AG10803 (cell line): ENCODE measurements at places on chromosomes 12 and 14.

GRCh38 chr12:64737539-64737938, 21.7 kb downstream of the GNS start:
- no peak for DNase-seq

DNA sequence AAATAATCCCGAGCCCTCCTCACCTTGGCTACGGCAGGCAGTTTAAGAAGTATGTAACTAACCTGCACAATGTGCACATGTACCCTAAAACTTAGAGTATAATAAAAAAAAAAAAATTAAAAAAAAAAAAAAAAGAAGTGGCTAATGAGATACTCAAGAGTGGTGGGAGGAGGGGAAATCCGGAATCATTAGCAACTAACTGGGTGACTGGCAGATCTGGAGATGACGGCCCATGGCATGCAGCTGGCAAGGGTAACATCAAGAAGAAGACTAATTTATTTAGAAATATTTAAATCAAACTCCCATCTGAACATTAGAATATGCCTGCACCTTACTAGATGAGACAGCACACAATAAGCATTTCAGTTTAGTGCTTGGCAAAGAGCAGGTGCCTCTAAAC, 52.3 kb upstream of the TMCC3 start:
- DNase-seq = no peak

DNA sequence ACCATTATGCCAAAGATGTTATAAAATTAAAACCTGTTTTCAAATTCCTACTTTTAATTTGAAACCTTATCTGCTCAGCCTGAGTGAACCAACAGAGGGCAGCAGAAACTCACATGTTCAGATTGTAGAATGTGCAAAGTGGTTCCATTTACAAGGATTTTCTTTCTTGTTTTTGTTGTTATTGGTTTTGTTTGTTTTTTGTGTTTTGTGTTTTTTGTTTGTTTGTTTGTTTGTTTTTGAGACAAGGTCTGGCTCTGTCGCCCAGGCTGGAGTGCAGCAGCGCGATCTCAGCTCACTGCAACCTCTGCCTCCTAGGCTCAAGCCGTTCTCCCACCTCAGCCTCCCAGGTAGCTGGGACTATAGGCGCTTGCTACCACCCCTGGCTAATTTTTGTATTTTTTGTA, 22.8 kb upstream of the GARIN2 start:
- DNase-seq = peak; percentile 55

DNA sequence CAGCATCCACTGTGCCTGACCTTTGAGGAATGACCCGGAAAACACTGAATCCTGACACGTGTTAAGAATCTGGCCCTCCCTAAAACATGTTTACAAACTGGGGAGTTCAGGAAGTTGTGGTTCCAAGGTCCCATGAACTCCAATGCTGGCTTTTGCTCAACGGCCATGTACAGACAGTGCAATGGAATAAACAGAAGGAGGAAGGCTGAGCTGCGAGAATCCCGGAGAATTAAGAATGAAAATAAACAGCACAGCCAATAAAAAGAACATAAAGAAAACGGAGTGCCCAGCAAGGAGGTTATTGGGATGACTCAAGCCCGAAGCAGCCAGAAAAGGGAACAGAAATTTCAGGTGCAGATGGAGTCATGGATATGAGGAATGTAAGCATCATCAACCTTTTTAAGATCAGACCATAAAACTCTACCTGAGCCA, 32.3 kb downstream of the BCL11B start:
- DNase-seq = no peak

DNA sequence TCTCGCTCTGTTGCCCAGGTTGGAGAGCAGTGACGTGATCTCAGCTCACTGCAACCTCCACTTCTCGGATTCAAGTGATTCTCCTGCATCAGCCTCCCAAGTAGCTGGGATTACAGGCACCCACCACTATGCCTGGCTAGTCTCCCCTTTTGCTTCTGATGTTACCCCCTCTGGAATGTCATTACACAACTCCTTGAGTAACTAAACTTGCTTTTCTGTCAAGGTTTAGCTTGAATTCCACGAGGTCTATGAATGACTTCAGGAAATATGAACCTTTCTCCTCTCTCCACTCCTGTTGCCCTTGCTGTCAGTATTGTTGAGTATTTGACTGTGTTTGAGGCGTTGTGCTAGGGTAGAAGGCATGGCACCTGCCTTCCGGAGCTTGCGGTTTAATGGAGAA, 16.8 kb upstream of the RTRAF start:
- DNase-seq = peak; percentile 20

DNA sequence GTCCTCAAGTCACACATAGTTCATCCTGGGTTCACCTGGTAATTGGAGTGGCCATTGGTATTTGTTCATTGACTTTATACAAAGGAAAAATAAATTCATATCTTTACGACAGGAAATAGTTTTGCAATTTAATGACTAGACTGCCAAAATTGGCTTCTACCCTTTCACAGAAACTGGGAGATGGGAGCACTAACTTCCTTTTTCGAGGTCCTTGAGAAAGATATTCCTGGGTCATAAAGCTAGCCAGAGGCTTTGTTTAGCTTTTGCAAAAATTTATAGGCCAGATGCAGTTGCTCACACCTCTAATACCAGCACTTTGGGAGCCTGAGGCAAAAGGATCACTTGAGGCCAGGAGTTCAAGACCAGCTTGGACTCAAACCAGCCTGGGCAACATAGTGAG, 10.2 kb upstream of the OR11G2 start:
- DNase-seq = no peak

DNA sequence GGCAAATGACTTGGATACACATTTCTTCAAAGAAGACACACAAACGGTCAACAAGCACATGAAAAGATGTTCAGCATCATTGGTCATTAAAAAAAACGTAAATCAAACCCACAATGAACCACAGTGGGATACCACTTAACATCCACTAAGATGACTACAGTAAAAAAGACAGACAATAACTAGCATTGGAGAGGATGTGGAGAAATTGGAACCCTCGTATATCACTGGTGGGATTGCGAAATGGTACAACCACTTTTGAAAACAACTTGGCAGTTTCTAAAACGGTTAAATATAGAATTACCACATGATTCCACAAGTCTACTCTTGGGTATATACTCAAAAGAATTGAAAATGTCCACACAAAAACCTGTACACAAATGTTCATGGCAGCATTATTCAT, 25.2 kb upstream of the PPFIBP1 start:
- peak; percentile 56 for DNase-seq

- no peak for DNase-seq
These were observed 30.3 kb upstream of the STRAP start for GRCh38 chr12:15851919-15852318.

DNA sequence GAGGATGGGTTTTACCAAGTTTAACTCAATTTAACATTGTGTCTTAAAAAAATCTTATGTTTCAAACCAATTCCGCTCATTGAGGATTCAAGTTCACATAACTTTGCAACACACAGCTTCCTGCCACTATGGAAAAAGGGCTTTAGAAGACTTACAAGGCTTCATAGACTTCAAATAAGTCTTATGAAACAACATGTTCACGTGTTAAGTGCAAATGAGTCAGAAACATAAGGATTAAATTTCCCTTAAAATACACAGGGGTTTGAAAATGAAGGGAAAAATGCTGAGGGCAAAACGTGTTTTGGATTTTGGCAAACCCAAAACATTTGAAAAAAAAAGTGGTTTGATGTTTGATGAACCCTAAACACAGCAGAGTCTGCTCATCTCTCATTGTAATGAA, 364.8 kb downstream of the BMP4 start:
- DNase-seq = peak; percentile 2

GRCh38 chr14:60563113-60563512, 54.2 kb downstream of the SIX6 start:
- DNase-seq = peak; percentile 83

DNA sequence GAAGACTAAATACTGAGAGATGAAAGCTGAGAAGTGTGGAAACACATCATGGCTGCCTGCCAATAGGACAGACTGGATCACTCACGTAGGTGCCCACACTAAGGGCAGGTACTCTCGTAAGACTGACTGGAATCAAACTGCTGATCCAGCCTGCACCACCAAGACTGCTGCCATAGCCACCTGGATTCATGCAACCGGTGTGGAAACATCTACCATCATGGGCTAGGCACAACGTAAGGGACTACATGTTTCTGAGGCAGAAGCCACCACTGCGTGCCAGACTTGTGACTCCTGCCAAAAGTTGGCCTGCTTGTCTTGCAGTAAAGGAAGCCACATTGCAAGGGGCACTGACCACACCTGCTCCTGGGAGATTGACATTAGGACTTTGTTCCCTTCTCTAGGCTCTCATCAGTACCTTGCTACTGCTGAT, 3.8 kb downstream of the POMT2 start:
- peak; percentile 27 for DNase-seq

DNA sequence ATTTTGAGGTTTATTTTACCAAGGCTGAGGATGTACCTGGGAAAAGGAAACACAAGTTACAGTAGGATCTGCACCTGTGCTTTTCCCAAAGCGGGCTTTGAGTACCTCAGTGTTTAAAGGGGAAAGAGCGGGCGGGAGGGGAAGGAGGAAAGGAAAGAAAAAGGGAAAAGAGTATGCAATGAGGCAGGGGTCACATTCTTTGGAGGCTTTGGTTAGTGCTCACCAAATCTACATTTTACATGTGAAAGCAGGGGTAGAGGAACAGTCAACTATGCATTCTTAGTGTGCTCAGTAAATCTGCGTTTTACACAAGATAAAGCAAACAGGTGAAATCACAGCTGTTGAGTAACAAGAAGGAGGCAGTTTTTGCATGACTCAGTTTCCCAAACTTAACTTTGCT, 242.2 kb downstream of the TMEM132C start:
- no peak for DNase-seq

- DNase-seq = no peak
These were observed 85.7 kb downstream of the DUSP16 start for GRCh38 chr12:12476857-12477531.

DNA sequence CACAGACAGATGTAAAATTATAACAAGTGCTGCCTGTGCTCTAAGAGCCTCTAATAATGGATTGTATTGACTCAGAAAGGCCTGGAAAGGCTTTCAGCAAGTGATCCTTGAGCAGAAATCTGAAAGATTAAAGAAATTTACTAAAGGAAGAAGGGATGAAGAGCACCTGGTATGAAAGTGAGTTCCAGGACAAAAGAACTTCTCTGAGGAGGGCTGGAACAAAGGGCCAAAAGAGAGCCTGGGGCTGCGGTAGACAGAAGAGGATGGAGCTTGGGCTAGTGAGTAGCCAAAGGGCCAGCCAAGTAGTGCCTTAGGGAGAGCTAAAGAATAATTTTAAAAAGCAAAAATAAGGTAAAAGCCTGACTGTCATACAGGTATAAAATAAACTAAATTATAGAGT, 44.0 kb downstream of the BCAT1 start:
- no peak for DNase-seq

GRCh38 chr14:21913759-21914158, 240.1 kb upstream of the OR4E1 start:
- peak; percentile 28 for DNase-seq
